ENCODE measurements at places on chromosomes 1 and 21.

GRCh38 chr1:175481126-175482070 is 262.0 kb downstream of the TNR start:
- DNase-seq, result no peak

DNA sequence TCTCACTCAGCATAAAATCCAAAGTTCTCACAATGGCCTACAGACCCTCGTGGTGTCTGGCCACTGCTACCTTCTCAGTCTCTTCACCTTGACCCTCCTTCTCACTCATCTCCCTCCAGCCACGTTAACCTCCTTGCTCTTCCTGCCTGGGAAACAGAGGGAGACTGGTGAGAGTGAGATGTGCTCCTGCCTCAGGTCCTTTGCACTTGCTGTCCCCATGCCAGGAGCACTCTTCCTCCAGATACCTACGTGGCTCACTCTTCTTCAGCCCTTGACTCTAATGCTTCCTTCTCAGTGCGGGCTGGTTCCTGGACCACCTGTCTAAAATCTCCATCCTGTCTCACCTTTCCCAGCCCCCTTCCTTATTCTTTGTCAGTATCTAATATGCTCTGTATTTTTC is 24.7 kb downstream of the TRIM62 start:
- DNase-seq, result no peak

- no peak for DNase-seq
These were observed 614.3 kb upstream of the ADAMTS5 start for GRCh38 chr21:27581168-27581567.

DNA sequence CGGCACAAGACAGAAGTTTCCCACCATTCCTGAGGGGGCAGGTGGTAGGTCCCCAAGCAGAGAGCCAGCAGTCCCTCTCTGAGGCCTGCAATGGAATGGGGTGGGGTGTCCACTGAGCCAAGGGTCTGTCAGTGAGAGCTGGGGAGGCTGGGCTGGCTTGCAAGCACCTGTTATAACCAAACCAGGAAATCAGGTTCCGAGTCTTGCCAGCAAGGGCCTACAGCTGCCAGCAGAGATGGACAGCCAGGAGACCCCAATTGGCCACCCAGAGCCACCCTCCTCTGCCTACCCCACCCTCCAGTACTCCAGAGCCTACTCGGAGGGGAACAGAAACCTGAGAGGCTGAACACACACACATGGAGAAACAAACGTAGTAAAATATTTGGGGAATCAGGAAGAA is 32.2 kb downstream of the PSEN2 start:
- DNase-seq, result no peak
